ENCODE measurements at places on chromosomes 16 and 17.

DNA sequence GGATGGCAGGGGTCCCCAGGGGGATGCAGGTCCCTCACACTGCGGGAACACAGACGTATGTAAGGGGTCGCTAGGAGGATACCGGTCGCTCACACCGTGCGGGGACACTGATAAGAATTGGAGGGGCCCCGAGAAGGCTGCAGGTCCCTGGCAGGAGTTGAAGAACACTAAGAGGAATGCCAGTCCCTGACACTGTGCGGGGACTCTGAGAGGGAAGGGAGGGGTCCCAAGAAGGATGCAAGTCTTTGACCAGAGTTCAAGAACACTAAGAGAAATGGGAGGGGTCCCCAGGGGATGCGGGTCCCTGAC lies 510 bp downstream of the ERCC4 start:
- DNase-seq, result no peak

GRCh38 chr16:15803618-15804017 lies 53.2 kb downstream of the MYH11 start:
- DNase-seq, result no peak

DNA sequence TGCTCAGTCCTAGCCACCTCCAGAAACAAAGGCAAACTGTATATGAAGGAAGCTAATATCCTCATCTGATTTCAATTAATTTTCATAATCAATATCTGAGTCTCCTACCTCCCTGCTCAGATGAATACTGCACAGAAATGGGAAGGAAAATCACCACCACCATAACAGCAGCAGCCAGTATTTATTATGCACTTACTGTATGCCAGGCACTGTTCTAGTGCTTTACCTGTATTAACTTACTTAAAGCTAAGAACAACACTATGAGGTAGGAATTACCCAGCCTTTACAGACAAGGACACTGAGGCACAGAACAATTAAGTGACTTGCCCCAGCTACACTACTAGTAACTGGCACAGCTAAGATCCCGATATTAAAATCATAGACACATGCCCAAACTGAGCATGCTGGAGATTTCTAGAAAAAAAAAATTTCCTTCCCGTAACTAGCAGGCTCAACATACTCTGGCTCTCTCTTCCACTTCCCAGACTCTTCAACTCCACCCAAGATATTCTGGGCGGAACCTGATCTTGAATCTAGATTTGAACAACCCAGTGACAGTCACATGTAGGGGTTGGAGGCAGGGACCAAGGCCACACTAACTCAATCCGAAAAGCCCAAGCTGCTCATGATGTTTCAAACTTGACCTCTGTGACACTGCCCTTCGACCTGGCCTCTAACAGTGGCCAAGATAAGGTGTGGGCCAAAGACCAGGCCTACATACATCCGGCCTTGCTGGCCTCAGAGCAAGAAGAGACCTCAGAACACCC lies 3.9 kb downstream of the TRIM25 start:
- DNase-seq, result peak; percentile 68

GRCh38 chr16:27199736-27200135 lies 3.6 kb upstream of the KDM8 start:
- DNase-seq, result no peak

- no peak for DNase-seq
Observed at GRCh38 chr16:11734025-11734652, 8.5 kb downstream of the TXNDC11 start.

DNA sequence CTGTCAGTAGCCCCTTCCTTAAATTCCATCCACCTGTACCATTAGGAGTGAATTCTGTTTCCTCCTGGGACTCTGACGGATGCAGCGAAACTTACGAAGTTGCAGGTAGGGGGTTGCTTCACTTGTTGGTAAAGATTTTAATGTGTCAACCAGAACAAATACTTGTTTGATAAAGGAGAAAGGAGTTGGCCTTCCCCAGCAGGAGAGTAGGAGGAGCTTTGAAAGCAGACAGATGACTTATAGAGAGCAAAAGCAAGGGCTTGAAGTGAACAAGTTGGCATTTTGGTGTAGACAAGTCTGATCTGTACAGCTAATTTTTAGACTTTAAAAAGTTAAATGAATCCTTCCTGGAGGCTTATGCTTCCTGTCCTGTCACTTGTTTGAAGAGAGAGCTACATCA lies 38.1 kb upstream of the PMFBP1 start:
- DNase-seq, result no peak

DNA sequence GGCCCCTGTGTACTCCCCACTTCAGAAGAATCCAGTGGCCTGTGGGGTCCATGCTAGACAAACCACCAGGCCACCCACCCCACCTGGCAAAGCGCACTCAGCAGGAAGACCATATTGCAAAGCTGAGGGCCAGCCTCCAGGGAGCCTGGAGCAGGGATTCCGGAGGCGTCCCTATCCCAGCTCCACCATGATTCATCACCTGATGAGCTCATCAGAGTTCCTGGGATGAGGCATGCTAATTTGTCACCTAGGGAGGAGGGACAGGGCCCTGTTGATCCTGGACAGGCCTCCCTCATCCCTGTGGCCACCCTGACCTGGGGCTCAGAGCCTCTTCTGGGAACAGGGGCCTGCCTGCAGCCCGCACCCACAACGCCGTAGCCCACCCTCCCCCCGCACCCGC lies 131.6 kb upstream of the PLCG2 start:
- no peak for DNase-seq

- DNase-seq, result no peak
Observed at GRCh38 chr17:64005734-64006167, 7.6 kb downstream of the PRR29 start.

DNA sequence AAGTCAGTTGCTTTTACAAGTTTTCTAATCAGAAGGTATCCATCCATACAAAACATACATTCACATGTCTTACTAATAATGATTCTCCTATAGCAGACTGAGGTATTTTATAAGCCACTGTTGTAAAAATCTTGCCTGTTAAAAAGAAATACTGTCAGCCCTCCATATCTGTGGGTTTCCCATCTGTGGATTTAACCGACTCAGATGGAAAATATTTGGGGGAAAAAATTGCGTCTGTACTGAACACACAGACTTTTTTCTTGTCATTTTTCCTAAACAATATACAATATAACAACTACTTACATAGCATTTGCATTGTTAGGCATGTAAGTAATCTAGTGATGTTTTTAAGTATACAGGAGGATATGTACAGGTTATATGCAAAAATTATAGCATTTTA lies 90.4 kb downstream of the PARN start:
- DNase-seq, result no peak

DNA sequence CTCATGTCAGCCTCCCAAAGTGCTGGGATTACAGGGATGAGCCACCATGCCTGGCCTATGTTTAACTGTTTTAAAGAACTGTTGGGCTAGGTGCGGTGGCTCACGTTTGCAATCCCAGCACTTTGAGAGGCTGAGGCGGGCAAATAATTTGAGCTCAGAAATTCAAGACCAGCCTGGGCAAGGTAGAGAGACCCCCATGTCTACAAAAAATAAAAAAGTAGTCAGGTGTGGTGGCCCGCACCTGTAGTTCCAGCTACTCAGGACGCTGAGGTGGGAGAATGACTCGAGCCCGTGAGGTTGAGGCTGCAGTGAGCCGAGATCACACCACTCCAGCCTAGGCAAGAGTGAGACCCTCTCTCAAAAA lies 1.9 kb upstream of the ITGAL start:
- DNase-seq, result no peak

DNA sequence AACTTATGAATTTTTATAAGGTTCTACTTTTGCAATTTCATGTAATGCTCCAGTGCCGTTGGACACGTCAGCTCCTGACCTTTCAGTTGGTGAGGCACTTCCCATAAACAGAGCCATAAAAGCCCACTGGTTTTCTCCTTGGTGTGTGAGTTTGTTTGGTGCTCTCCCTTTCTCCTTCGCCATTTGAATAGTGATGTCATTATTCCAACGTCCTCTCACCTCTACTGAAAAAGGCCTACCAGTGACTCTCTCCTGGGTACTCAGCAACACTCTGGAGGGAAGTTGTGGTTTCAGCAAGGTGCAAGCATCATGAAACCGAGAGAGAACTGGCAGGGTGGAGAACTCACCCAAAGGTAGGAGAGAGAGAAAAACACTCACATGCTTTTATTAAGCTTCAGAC lies 29.6 kb upstream of the HNF1B start:
- no peak for DNase-seq

- DNase-seq, result peak; percentile 55
Observed at GRCh38 chr16:4052801-4053293, 63.4 kb downstream of the ADCY9 start.

DNA sequence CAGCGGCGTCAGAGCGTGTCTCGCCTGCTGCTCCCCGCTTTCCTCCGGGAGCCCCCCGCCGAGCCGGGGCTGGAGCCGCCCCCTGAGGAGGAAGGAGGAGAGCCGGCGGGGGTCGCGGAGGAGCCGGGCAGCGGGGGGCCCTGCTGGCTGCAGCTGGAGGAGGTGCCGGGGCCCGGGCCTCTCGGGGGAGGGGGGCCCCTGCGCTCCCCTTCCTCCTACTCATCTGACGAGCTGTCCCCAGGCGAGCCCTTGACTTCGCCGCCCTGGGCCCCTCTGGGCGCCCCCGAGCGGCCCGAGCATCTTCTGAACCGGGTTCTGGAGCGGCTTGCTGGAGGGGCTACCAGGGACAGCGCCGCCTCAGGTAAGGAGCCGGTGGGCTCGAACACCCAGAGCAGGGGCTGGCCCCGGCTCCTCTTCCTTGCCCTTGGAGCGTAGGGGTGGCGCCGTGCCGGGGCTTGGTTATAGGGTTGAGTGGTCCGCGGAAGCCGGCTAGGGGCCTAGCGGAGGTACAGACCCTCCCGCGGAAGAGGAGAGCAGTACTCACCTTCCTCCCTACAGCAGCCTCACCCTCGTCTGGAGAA lies 841 bp downstream of the RAPGEFL1 start:
- no peak for DNase-seq

- DNase-seq, result no peak
Observed at GRCh38 chr16:57859331-57859730, 57.0 kb upstream of the KIFC3 start.

DNA sequence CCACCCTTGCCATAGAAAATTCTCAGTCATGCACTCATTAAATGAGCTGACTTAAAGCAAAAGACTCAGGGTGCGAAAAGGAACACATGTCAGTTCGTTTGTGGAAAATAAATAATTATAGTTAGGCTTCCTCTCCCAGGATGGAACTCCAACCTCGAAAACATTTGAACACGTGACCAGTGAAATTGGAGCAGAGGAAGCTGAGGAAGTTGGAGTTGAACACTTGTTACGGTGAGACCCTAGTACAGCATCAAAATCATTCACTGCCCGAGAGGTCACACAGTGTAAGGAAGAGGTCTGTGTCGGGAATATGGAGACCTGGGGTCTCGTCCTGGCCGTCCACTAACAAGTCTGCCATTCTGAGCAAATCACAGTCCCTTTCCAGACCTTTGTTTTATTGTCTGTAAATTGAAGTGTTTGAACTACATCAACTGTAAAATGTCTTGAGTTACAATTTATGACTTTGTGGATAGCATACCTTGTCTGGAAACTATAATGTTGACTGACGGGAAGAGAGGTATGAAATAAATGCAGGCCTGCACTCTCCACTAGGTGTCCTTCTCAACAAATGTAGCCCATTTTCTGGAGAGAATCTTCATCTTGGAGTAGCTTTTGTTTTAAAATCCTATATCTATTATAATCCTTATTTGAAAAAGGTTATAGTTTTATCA lies 7.7 kb downstream of the PSMD7 start:
- DNase-seq, result no peak

DNA sequence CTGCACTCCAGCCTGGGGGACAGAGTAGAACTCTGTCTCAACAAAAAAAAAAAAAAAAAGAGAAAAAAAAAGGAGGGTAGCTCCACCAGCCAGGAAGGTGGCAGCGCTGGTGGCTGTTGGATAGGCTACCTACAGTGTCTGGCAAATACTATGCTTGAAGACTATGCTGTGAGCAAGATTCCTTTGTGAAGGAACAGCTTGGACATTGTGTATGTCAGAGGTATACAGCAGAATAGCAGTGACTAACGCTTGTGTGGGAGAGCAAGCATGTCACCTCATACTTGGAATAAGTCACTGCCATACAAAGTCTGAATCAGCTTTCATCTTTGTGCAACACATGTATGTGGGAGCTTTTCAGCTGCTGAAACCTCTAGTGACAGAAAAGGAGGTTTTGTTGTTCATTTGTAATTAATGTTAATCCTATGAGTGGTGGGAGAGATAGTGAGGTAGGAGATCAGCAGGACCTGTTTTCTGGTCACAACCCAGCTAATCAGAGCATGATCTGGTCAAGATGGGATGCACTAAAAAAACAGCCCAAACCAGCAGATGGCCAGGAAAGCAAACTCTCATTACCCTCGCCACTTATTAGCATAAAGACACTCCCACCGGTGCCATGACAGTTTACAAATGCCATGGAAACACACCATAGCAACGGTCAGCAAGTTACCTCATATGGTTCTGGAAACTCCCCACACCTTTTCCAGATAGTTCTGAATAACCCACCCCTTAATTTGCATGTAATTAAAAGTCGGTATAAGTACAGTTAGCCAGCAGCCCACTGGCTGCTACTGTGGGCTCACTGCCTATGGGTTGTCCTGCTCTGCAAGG lies 6.8 kb upstream of the ITGAD start:
- DNase-seq, result no peak

DNA sequence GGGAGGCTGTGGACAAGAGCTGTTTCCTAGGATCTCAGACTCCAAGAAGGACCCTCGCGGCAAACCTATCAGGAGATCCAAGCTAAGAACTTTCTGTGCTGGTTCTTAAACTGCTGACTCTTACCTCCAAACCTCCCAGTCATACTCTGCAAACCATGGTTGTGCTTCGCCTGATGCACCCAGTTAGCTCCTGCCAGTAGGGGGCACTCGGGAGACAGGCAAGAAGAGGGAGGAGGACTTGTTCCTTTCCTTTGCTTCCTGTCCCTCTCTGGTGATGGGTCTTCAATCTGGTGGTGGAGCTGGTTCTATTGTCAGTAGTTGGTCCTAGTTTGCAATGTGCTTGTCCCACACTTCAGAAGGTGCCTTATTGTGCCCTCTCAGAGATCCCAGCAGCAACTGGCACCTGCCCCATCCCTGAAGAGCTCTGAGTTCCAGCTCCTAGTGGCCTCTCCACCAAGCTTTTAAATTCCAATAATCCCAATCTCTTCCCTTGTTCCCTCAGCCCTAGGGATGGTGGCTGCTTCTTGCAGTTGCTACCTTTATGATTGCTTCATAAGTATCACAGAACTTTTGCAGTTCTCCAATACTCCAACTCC lies 113.5 kb upstream of the RPL38 start:
- DNase-seq, result no peak
